Astrocyte (in vitro differentiated cells and primary cell): ENCODE measurements at places on chromosomes 1 and 21. TPM values are rescaled to one million over a fixed set of nuclear protein-coding genes. Genes with fewer than 3 reads are reported as not detected.
A peak's percentile ranks its signal among the peaks of the same experiment; 100 is the strongest.

DNA sequence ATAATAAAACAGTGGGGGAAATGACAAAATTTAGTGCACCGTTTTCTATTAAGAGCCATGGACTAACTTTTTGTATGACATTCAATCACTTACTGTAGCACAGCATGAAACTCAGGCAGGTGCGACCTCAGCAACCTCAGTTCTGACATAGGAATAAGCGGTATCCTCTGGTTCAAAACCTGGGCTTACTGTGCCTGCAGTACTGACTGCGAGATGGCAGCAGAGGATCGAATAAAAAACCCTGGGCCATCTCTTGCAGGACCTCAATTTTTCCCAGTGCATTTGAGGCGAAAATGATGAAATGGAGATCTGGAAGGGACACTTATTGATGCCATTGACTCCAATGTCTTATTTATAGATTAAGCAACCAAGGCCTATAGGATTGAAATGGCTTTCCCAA is 214.7 kb downstream of the ADGRL2 start:
- no peak overlapping the region for H3K27ac ChIP-seq
- H3K4me3 ChIP-seq, result no peak overlapping the region
- no peaks in the 10 kb centered on the region for H3K4me1 ChIP-seq
- H3K36me3 ChIP-seq, result no peaks in the 10 kb centered on the region
- no peaks in the 10 kb centered on the region for H3K27me3 ChIP-seq

GRCh38 chr1:229714306-229714705 is 88.3 kb downstream of the URB2 start:
- H3K4me1 ChIP-seq, result peaks cover 14% of the 10 kb centered on the region
- H3K27me3 ChIP-seq, result no peaks in the 10 kb centered on the region
- no peak for DNase-seq

DNA sequence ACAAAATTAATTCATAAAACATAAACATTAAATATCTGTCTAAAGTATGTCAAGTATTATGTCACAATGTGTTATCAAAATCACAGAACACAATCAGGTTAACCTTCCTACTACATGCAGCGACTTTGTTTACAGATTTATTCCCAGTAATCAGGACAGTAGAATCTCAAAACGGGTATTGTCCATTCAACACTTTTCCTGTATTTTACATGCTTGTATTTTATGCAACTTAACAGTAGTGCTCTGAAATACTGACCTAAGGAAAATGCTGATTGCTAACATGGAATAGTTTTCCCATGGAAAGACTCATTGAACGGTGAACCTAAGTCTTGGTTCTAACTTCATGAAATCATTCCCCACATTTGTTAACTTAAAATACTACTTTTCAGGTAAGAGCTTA is 2.3 kb downstream of the SERBP1 start:
- no peaks in the 10 kb centered on the region for H3K27me3 ChIP-seq
- peaks cover 32% of the 10 kb centered on the region for H3K36me3 ChIP-seq
- peaks cover 4% of the 10 kb centered on the region for H3K4me1 ChIP-seq
- H3K4me3 ChIP-seq, result peak overlapping the region; percentile 96
- no peak overlapping the region for H3K27ac ChIP-seq

GRCh38 chr21:14741256-14741655 is 195.1 kb upstream of the SAMSN1 start:
- no peaks in the 10 kb centered on the region for H3K36me3 ChIP-seq
- DNase-seq, result no peak
- no peaks in the 10 kb centered on the region for H3K4me1 ChIP-seq
- no peak overlapping the region for H3K4me3 ChIP-seq

- H3K36me3 ChIP-seq, result no peaks in the 10 kb centered on the region
- no peak for DNase-seq
- H3K4me1 ChIP-seq, result no peaks in the 10 kb centered on the region
Observed at GRCh38 chr1:2861143-2861987, 59.9 kb upstream of the TTC34 start.

- H3K4me1 ChIP-seq, result peaks cover 4% of the 10 kb centered on the region
- H3K27ac ChIP-seq, result no peak overlapping the region
- H3K36me3 ChIP-seq, result no peaks in the 10 kb centered on the region
- H3K27me3 ChIP-seq, result peaks cover 16% of the 10 kb centered on the region
- peak overlapping the region; percentile 43 for H3K4me3 ChIP-seq
- DNase-seq, result peak; percentile 27
Observed at GRCh38 chr1:176897350-176898236, 266.9 kb downstream of the ASTN1 start.

DNA sequence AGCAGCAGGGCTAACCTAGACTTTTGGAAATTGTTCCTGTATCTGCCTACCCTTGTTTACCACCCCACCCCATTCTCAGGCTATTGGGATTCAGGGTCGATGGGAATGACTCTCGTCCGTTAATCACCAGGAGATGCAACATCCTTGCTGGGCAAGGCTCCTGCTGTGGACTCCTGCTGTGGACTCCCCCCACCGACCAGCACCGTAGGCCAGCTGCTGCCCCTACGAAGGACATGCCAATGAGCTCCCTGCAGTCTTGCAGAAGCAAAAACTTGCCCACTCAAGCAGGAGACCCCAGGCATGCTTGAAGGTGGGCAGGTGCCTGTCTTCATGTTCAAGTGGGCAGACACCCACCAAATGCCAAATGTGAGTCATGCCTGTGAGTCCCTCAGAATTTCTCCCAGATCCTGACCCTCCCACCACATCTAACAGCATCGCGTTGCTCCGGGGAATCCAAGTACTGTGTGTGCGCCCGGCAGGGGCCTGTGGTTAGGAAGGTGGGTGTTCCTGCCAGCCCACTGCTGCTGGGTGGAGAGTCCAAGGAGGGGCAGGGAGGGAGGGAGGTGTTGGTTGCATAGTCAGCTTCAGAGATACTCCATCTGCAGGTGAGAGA is 41.7 kb upstream of the SOX13 start:
- H3K27ac ChIP-seq, result no peak overlapping the region
- H3K27me3 ChIP-seq, result peaks cover 6% of the 10 kb centered on the region
- H3K4me3 ChIP-seq, result no peak overlapping the region

DNA sequence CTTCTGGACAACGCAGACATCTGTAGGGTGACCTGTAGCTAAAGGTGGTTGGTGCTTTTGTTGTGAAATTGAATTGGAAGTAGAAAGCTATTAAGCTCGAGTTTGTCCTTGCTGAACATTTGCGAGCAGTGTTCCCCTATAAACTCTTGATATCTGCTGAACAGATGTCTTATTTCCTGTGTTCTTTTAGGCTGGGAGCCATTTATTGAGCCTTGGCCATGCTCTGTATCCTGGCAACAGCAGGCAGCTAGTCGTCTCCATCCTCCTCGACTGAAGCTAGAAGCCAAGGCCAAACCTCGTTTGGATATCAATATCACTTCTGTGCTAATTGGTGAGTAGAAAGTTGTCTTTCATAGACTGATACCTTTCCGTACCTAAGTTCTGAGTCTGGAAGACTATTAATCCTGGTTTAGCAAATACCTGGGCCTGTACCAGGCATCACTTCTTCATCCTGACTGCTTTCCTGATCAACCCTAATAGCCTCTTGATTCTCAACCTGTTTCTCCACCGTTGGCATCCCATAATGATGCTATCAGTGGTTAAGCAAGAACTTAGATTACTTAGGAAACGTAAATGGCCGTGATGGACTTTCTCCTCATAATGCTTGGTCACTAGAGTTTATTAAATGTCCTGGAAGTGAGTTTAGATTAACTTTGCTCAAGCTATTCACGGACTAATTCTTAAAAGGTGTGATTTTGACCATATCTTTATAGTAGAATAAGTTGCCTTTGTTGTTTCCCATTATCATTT is 103.4 kb downstream of the VPS13D start:
- H3K36me3 ChIP-seq, result peaks cover 14% of the 10 kb centered on the region
- H3K4me1 ChIP-seq, result no peaks in the 10 kb centered on the region
- no peak overlapping the region for H3K4me3 ChIP-seq
- H3K27ac ChIP-seq, result no peak overlapping the region
- no peak for DNase-seq

DNA sequence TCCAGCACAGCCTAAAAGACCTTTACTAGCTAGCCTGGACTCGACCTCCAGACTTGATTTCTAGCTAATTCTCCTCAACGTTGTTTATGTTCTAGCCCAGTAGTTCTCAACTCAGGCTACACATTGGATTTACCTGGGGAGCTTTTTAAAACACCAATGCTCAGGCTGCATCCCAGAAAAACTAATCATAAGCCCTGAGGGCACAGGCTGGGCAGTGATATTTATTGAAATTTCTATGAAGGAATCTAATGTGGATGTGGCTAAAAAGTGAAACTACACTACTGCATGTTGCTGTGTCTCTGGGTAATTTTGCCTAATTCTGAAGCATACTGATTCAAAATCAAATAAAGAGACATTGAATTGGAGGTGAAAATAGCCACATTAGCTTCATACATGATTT is 479.4 kb downstream of the KCNT2 start:
- no peaks in the 10 kb centered on the region for H3K27me3 ChIP-seq
- H3K4me3 ChIP-seq, result no peak overlapping the region
- no peak for DNase-seq
- no peak overlapping the region for H3K27ac ChIP-seq
- no peaks in the 10 kb centered on the region for H3K4me1 ChIP-seq

- no peaks in the 10 kb centered on the region for H3K27me3 ChIP-seq
- no peak for DNase-seq
- H3K4me1 ChIP-seq, result peaks cover 22% of the 10 kb centered on the region
- no peak overlapping the region for H3K27ac ChIP-seq
- H3K36me3 ChIP-seq, result no peaks in the 10 kb centered on the region
Observed at GRCh38 chr1:204081164-204081790, 8.4 kb downstream of the SOX13 start.

DNA sequence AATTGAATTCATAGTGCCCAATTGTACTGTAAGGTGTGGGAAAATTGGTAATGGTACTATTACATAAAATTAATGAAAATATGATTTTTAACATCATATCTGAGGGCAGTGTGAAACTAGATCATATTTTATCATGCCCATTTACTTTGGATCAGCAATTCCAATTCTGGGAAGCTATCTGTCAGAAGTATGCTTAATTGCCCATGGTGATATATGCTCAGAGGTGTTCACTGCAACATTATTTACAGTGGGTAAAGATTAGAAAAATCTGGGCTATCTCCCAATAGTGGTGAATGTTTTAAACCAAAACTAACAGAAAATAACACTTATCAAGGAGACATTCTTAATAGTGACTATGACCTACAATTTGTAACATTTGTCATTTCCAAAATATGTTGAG is 1260.0 kb downstream of the BRINP3 start:
- no peak overlapping the region for H3K27ac ChIP-seq
- H3K4me3 ChIP-seq, result no peak overlapping the region
- no peaks in the 10 kb centered on the region for H3K36me3 ChIP-seq

DNA sequence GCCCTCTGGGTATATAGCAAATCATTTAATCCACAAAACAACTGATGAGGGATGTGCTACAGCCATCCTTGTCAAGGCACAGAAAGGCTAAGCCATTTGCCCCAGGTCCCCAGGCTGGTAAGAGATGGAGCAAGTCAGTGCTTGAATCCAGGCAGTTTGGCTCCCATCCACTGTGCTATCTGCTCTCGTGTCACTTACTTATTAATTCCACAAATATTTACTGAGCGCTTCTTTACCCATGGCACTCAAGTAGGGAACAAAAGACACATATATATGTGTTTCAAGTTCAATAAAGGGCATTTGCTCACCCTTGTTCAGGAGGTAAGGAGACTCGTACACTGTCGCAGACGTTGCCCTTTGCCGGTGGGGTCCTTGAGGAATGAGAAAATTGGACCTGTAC is 38.6 kb upstream of the MPZL1 start:
- H3K4me1 ChIP-seq, result peaks cover 5% of the 10 kb centered on the region
- H3K4me3 ChIP-seq, result no peak overlapping the region
- DNase-seq, result no peak

DNA sequence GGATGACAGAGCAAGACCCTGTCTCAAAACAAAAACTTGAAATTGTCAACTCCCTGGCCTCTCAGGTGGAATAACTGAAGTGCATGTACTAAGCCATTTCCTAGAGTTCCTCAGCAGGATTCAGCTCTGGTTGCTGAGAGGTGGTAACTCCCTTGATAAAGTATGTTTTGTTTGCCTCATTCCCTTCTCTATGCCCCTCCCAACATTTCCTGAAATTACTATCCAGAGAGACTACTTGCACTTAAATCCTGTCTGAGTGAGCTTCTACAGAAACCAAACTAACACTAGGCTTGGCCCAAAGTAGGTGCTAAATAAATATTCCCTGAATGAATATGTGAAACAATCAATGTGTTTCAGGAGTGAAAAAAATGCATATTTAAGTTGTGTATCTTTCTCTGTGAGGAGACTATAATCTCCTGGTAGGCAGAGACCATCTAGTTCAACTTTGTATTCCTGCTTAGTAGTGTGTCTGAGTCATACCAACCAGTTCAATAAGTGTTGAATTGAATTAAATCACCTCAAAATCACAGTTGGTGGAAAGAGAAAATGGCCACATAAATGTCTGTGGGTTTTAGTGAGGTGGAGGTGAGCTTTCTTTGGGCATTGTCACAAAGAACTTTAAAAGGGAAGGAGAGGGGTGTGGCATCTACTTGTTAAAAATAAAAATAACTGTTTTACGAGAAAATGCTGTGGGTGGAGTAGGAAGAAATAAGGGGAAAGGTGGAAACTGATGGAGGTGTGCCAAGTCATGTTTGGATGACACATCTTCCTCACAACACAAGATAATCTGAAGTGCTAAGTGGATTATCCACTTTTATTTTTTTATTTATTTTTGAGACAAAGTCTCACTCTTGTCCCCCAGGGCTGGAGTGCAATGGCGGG is 12.6 kb downstream of the RIMKLA start:
- H3K4me3 ChIP-seq, result no peak overlapping the region
- H3K36me3 ChIP-seq, result no peaks in the 10 kb centered on the region
- H3K4me1 ChIP-seq, result no peaks in the 10 kb centered on the region
- no peak overlapping the region for H3K27ac ChIP-seq
- no peak for DNase-seq

DNA sequence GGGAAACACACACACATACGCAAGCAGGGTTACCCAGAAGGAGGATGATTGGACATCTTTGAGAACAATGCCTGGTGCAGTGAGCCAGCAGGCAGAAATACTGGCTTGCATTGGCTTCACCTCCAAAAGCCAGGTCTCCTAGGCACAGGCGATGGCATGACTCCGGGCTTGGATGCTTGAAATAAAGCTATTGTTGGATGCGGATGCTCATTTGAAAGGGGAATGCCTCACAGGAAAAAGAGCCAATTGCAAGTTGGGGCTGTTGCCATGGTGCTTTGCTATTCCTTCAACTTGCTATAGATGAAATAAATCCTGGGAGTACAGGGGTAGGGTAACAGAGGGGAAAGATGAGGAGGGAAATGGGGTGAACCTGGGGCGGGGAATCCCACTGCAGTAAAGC is 180.7 kb upstream of the SGIP1 start:
- no peak for DNase-seq
- H3K36me3 ChIP-seq, result no peaks in the 10 kb centered on the region
- no peak overlapping the region for H3K4me3 ChIP-seq
- H3K27me3 ChIP-seq, result no peaks in the 10 kb centered on the region

ZFP69 gene
- 1.4 and 1.8 TPM in 2 replicates for total RNA-seq

KCNE1 gene
- 0.43 and 0.73 TPM in 2 replicates for total RNA-seq

LCE3E gene
- total RNA-seq, result not detected in 2 replicates

ZNF648 gene
- not detected in 2 replicates for total RNA-seq

TAGLN2 gene
- total RNA-seq, result 614 and 688 TPM in 2 replicates

LENEP gene
- total RNA-seq, result 0.99 TPM in 1 of 2 replicates, not detected in the other

DMRTA2 gene
- total RNA-seq, result not detected in 2 replicates
